ENCODE measurements at places on chromosomes 6 and 20.
A peak's percentile ranks its signal among the peaks of the same experiment; 100 is the strongest.

DNA sequence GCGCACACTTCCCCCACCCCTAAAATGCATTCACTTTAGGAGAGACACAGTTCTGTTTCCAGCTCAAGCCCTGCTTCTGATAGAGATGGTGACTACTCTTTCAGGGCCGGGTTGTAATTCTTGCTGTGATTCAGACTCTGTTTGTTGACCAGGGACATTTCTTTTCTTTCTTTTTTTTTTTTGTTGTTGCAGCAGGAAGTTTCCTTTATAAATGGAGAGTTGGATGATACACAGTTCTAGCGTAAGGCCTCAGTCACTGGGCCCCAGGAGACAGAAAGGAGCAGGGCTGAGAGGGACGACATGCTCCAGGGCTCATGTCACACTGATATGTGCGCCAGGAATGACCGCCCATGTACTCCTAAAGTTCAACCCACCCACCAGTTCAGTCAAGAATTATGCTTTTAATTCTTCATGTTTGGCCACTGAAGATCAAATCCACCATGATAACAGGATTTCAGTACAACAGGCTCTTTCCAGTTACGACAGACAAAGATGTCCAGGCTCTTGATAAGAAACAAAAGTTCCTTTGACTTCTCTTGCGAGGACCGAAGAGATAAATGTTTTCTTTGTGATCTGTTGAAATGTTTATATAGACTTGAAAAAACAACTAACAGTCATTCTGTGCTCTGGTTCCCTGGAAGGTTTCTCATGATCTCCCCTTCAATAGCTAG lies 142.5 kb downstream of the CD164 start:
- no peak for DNase-seq

DNA sequence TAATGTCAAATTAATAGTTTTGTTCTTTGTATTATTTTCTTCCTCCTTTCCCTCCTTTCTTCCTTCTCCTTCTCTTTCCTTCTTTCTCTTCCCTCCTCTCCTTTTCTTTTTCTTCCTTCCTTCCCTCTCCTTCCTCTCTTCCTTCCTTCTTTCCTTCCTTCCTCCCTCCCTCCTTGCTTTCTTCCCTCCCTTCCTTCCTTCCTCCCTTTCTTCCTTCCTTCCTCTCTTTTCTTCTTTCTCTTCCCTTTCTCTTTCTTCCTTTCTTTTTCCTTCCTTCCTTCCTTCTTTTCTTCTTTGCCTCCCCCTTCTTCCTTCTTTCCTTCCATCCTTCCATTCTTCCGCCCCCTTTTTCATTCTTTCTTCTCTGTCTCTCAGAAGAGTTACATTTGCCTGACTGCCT lies 518.2 kb upstream of the ID4 start:
- no peak for DNase-seq

DNA sequence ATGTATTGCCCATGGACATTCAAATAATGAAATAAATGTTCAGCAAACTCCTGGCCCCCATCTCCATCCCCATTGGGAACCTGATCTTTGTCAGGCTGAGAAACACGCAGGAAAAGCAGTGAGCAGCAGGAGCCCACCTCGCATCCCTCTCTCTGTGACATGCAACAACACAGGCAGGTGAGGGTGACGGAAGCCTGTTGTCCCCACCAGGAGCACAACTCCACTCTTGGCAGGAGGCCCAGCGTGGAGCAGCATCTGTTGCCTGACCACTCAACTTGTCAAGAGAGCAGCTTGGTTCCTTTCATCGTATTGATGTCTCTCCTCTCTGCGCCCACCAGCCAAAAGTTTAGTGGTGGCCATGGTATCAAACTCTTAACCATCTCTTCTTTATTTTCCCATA lies 586.9 kb upstream of the ARID1B start:
- DNase-seq: no peak

DNA sequence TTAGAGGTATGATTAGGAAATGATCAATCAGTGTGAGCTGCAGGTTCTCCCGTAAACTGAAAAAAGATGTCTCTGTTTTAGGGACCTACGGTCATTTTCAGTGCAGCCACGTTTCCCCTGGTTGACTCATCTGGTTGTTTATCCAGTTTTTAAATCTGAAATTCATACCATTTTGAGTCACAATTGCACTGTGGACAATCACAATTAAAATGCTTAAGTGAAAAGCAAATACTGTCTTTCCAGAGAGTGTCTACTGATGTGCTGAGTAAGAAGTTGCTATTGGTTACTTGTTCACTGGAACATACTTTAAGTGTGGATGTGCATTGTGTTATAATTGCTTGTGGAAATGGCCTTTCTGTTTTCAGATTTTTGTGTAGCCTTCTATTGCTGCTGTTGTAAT lies 305.1 kb upstream of the SASH1 start:
- no peak for DNase-seq

DNA sequence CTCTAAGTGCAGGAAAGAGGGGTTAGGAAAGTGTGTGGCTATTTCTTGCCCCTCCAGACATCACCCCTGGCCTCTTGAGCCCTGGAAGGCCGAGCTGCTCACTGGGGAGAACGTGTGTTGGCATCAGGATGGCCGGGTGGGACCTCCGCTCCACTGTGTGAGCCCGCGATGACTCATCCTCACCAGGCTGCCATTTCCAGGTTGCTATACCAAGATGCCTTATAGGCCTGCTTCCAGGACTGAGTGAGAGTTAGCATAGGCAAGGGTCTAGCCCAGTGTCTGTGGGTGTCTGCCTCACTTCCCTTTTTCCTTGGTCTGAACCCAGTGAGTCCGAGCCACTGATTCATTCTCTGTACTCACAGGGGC lies 105.0 kb downstream of the MRPL14 start:
- no peak for DNase-seq

DNA sequence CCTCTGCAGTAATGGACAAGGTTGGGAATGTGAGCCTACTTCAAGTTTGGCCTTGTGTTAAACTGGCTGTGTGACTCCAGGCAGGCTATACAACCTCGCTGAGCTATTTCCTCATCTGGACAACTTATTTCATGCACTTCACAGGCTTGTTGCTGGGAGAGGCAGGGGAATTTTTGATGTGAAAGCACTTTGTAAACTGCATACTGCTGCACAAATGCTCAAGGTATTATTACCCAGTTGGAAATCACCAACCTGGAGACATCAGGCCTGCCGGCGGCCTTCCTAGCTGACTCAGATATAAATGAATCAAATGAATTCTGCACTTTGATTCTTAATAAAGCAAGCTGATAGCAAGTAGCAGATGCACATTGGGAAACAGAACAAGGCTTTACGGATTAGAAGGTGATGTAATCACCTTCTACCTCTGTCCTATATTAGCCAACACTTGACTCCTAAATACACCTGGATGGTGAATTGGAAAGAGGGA lies 10.1 kb downstream of the JARID2 start:
- DNase-seq: no peak

- no peak for DNase-seq
Measured at GRCh38 chr6:96789871-96790270, 47.4 kb downstream of the GPR63 start.

- DNase-seq: no peak
Measured at GRCh38 chr20:4490606-4491280, 231.0 kb upstream of the PRND start.

DNA sequence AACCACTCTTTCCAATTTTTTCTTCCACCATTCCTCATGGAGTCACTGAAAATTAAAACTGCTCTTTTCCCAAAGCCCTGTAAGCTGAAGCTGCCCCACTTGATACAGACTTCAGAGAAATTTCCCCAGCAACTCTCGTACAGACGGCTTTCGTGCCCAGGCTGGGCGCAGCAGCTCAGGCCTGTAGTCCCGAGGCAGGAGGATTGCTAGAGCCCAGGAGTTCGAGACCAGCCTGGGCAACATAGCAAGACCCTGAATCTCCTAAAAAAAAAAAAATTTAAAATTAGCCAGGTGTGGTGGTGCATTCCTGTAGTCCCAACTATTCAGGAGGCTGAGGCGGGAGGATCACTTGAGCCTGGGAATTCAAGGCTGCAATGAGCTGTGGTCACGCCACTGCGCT lies 6.6 kb downstream of the PPDPF start:
- DNase-seq: no peak

GRCh38 chr20:34820805-34821578 lies 4.5 kb downstream of the NCOA6 start:
- DNase-seq: no peak

GRCh38 chr6:41080621-41081020 lies 7.8 kb downstream of the NFYA start:
- DNase-seq: no peak

- DNase-seq: no peak
Measured at GRCh38 chr6:136647363-136647852, 97.2 kb upstream of the MAP7 start.

GRCh38 chr20:15564981-15565380 lies 1008.3 kb downstream of the KIF16B start:
- no peak for DNase-seq

GRCh38 chr6:111096246-111096645 lies 8.9 kb downstream of the SLC16A10 start:
- DNase-seq: no peak

DNA sequence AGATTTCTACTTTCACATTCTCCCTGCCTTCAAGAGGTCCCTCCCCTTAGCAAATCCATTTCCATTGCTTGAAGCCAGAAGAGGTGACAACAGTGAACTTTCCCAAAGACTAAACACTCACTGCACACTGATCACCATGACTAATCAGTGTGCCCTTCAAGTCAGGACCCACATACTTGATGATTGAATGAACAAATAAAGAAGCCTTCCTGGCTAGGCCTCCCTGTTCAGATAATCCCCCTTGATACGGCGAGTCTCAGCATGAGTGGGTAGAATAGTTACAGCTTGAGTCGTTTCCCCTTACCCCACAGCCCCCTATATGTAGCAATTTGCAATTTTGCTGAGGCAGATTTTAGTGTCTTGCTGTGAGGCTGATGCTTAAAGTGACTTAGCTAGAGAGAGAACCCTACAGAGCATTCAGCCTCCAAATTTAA lies 102.2 kb downstream of the UNC5CL start:
- no peak for DNase-seq

DNA sequence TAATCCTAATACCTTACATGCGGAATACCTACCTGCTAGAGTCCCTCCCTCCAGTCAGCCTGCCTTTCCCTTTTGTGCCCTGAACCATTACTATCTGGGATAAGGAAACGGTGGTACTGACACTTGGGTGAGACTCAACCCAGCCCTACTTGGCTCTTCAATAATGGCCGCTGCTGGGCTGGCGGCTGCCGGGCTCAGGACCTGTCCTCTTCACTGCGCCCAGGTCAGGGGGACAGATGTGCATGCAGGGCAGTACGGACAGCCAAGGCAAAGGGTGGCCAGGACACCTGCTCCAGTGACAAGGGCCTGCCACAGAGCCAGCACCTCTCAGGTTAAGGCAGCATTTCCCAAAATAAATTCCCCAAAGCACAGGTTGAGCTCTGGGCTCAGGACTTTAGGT lies 29.9 kb downstream of the UBE2V1 start:
- no peak for DNase-seq

DNA sequence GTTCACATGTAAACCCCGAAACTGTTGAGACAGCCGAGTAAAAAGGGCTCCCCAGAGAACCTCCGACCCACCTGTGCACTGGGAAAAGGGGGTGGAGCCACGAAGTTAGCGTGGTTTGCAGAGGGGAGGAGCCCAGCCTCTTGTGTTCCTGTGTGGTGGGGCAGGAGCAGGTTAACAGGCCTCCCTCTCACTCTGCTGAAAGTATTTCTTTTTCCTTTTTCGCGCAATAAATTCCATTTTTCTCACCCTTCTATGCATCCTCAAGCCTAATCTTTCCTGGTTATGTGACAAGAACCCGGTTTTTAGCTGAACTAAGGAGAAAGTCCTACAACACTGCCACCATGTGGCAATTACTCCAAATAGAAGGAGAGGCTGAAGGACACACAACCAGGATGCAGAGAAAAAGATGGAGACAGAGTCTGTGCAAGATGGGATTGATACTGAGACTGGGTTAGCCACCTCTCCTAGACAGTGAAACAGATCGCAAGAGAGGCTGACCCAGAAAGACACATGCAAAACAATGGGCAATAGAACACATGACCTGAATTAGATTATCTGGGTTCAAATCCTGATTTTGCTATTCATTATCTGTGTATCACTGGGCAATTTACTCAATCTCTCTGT lies 168.7 kb upstream of the PRSS16 start:
- peak; percentile 75 for DNase-seq

DNA sequence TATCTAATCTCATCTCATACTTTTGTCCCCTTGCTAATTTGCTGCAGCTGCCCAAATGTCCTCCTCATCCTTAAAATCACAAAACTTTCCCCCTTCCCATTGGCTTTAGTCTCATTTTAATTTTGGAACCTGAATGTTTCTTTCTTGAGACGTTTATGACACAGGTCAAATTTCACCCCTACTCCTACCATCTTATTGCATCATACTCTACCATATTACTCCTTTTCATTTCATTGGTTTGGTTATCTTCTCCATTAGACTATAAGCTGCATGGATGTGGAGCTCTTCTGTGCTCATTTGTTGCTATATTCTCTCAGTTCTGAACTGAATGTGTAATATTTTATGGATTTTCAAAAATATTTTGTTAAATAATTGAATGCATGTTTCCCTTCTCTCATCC lies 688.6 kb downstream of the CBLN4 start:
- DNase-seq: no peak

- DNase-seq: no peak
Measured at GRCh38 chr6:130936933-130937332, 109.7 kb downstream of the SMLR1 start.

GRCh38 chr20:40506537-40506939 lies 182.5 kb downstream of the MAFB start:
- peak; percentile 15 for DNase-seq

- DNase-seq: no peak
Measured at GRCh38 chr6:20197251-20197650, 15.0 kb downstream of the MBOAT1 start.

DNA sequence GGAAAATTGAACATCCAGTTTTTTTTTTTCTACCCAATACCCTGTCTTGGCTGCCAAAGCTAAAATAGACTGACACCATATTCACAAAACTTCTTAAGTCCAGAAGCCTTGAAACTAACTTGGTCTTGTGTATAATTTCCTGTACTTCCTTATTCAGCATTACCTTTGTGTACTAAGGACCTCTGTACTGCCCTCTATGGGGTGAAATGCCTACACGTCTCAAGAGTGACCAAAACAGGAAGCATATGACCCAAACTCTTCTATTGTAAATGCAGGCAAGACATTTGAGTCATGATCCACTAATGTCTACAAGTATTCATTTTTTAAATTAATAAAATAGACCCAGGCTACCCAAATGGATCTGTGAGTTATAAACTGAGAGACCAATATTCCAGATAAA lies 50.4 kb downstream of the HMGCLL1 start:
- no peak for DNase-seq

DNA sequence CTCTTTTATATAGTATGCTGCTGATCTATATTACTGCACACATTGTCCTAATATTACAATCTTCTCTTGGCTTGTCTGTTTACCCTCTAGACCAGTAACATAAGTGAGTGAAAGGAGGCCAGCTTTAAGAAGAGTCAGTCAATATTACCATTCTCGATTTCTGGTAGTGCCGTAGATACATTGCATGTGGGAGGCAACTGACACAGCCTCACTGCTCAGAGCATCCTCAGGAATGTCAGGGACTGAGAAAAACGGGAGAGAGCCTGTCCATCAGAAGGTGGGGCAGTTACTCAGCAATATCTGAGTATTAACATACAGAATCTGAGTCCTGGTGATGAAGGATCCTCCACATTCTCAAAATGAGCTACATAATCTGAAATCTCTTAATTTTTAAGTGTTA lies 259.9 kb downstream of the GJA1 start:
- DNase-seq: no peak
